ENCODE measurements at places on chromosomes 4 and X.

- DNase-seq = no peak
Observed at GRCh38 chr4:78971776-78972175, 32.5 kb upstream of the PAQR3 start.

DNA sequence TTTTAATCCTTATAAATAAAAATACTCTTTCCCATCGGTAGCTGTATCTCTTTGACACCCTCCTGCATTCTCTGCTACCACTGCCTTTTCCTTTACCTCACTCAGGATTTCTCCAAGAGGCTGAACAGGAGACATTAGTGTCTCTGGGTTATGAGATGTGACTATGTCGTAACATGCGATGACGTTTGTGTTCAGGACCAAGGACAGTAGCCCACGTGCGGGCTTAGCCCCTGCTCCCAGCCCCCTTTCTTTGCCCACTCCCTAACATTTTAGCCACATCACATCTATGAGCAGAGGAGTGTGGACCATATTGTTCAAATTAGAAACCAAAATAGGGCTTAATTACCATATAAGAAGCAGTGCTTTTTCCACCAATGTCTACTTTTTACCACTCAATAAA, 369.3 kb downstream of the FBXW7 start:
- no peak for DNase-seq

DNA sequence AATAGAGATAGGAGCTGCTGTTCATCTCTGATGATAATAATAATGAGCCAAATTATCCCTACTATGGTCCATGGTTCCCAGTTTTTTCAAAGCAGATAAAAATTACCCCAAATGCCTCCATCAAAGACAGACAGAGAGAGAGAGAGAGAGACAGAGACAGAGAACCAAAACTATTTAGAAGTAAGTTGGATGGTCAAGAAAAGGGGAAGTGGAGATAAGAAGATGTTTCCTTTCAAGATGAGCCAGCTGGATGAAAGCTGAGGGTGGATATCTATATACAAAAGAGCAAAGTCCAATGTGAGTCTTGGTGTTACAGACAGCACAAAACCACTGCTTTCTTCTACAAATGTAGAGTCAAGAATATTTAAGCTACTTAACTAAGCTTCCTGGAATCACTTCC, 173.9 kb downstream of the GRIA3 start:
- DNase-seq = no peak

GRCh38 chr4:124065936-124066335, 646.6 kb downstream of the ANKRD50 start:
- no peak for DNase-seq

DNA sequence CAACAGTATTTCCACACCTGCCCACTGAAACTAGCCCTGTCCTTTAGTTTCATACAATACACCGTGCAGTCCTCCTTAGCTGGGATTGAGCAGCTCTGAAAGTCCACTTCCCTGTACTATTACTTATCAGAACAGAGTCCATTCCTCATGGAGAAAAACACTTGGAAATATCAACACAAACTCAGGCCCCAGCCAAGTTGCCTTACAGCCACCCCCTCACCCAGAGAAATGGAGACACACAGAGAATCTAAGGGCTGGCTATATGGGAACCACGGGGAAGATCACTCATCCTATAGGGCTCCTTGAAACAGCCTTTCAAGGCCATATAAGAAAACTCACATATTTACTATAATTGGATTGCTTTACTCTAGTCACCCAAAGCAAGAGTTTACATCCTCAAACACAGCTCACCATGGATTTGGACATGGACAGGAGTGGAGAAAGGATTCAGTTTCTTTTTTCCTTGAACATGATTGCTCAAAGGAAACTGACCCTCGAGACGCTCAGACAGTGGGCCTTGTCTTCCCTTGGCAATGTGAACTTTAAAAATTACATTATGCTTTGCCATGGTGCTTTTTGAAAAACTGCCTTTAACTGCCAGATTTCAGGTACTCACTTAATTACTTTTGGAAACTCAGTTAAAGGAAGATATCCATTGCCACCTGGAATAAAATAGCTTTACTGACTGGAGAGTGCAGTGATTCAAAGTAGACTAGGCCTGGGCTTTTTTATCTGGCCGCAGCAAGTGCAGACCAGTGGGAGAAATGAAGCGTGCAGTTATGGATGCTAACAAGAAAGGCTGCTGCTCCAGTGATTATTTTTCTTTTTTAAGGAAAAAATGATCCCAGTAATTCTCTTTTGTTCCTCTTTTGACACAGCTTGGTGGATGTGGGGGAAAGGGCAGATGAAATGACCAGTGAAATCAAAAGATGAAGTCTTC, 1.6 kb downstream of the SCARB2 start:
- DNase-seq = no peak

DNA sequence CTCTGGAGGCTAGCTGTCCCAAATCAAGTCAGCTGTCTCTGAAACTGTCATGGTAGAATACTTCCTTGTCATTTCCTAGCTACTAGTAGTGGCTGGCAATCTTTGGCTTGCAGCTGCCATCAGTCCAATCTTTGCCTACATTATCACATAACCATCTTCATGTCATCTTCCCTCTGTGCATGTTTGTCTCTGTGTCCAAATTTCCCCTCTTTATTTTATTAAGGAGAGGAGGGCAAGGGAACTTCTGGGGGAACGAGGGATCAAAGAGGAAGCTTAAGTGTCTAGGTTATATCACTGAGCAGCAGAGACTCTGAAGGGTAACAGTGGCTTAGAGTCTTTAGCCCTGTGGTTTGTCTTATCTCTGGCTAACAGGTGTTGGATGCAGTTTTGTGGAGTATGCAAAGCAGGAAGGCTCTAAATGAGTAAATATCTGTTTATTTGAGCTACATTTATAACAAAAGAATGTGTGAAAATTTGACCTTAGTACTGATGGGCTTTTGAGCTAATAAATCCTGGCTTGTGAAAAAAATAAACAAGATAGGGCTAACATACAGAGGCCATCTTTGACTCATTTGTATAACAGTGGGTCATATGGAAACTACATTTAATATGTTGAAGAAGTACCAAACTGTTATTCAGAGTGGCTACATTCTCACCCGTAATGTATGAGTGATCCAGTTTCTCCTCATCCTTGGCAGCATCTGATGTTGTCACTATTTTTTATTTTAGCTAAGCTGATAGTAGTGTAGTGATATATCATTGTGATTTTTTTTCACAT, 49.4 kb upstream of the ENOX2 start:
- no peak for DNase-seq

GRCh38 chr4:139845453-139846093, 180.0 kb downstream of the MGST2 start:
- no peak for DNase-seq

DNA sequence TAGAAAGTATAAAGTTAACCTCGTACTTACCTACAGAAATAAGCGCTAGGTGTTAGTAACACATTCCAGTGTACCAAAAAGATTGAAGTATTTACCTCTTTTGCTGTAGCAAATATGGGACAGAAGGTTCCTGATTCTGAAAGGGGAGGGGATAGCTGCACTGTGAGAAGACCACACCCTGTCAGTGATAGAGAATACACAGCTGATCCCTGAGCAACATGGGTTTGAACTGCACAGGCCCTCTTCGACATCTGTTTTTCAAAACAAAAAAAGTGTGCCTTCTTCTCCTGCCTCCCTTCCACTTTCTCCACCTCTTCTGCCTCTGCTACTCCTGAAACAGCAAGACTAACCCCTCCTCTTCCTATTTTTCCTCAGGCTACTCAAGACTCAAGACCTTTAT, 201.8 kb upstream of the SLIT2 start:
- no peak for DNase-seq

DNA sequence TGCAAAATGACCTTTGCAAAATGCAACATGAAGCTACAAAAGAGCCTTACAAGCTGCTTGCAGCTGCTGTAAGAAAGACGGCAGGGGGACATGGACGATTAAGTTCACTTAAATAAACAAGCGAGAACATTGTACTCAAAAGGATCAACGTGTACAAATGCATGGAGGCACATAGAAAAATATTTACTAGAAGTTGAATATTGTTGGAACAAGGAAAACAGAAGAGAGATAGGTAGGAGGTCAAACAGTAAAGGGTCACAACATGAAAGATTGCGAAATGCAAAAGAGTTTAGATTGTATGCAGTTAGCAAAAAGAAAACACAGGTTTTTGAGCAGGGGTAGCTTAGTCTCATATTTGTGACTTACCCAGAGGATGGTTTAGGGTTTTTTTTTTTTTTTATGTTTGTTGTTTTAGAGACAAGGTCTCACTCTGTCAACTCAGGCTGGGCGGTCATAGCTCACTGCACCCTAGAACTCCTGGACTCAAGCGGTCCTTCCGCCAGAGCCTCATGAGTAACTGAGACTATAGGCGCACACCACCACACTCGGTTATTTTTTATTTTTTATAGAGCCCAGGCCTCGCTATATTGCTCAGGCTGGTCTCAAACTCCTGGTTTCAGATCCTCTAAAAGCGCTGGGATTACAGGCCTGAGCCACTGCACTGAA, 1.4 kb upstream of the PHF8 start:
- DNase-seq = no peak

DNA sequence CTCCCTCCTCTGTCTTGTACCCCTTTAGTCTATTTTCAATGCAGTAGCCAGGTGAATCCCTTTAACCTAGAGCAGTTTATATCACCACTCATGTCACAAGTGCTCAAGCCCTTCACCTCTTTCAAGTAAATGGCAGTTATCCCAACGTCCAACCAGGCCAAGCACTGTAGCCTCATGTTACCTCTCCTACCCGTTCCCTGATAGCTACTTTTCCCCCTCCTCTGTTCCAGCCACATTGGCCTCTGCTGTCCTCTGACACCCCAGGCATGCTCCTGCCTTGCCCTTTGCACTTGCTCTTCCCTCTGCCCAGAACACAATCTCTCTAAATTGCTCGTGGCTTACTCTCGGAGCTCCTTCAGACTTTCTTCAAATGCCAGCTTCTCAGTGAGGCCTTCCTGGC, 15.2 kb downstream of the GUCY1B1 start:
- no peak for DNase-seq

GRCh38 chr4:53818104-53818503, 226.8 kb upstream of the LNX1 start:
- no peak for DNase-seq

All from stimulated activated CD8-positive, alpha-beta memory T cell treated with anti-CD3 and anti-CD28 coated beads, Interleukin-2, amount 100 ng/mL, for 1 hour (primary cell).